ENCODE measurements at places on chromosomes 11 and 22. TPM values are rescaled to one million over a fixed set of nuclear protein-coding genes. Genes with fewer than 3 reads are reported as not detected.

Gene DDI1
- total RNA-seq, result not detected

Gene CCND1
- total RNA-seq, result 99.0 TPM

Gene OR52E8
- total RNA-seq, result not detected

Gene MMP8
- total RNA-seq, result 0.33 TPM

Gene NCF4
- total RNA-seq, result 14.5 TPM

Gene CRACR2B
- total RNA-seq, result 152 TPM

Gene NELL1
- total RNA-seq, result not detected

Gene CCDC81
- total RNA-seq, result 0.96 TPM

Gene TRPM5
- not detected for total RNA-seq

Gene USP28
- total RNA-seq, result 30.2 TPM

- DNase-seq, result no peak
These were observed 7.1 kb upstream of the FLI1 start for GRCh38 chr11:128686745-128687177.

GRCh38 chr22:27881421-27881820 is 37.6 kb downstream of the PITPNB start:
- DNase-seq, result peak; percentile 46

DNA sequence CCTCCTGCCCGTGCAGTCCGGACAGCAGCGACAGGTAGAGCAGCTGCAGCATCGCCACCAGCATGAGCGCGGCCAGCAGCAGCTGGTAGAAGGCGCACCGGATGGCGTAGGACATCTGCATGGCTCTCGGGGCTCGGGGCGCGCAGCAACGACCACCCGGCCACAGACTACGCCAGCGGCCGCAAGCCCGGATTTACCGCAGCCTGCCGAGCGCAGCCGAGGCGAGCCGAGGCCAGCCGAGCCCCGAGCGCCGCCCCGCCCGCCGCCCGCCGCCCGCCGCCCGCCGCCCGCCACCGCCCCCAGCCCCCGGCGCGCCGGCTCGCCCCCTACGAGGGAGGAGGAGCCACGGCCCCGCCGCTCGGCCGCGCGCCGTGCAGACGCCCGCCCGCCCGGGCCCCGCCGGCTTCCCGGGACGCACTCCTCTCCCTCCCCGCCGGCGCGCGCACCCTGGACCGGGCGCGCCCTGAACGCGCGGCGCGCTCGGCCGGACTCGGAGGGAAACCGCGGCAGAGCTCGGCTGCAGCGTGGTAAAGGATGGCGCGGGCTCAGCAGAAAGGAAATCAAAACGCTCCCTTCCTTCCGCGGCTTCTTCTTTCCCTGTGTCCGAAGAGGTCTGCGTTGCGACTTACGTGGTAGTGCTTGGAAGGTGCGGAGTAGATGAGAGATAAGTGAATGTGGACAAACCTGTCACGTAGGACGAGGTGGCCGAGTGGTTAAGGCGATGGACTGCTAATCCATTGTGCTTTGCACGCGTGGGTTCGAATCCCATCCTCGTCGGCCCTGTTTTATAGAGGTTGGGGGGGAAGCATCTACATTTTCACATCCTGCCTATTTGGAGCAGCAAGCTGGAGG is at the start of gene B4GAT1:
B4GAT1 (minus strand) TSS at position 205 of the 852 bp plus-strand sequence; CDS start at position 121, 84 bp downstream.
- DNase-seq, result peak; percentile 91

GRCh38 chr11:46437122-46437689 is 45.6 kb upstream of the CHRM4 start:
- DNase-seq, result no peak

DNA sequence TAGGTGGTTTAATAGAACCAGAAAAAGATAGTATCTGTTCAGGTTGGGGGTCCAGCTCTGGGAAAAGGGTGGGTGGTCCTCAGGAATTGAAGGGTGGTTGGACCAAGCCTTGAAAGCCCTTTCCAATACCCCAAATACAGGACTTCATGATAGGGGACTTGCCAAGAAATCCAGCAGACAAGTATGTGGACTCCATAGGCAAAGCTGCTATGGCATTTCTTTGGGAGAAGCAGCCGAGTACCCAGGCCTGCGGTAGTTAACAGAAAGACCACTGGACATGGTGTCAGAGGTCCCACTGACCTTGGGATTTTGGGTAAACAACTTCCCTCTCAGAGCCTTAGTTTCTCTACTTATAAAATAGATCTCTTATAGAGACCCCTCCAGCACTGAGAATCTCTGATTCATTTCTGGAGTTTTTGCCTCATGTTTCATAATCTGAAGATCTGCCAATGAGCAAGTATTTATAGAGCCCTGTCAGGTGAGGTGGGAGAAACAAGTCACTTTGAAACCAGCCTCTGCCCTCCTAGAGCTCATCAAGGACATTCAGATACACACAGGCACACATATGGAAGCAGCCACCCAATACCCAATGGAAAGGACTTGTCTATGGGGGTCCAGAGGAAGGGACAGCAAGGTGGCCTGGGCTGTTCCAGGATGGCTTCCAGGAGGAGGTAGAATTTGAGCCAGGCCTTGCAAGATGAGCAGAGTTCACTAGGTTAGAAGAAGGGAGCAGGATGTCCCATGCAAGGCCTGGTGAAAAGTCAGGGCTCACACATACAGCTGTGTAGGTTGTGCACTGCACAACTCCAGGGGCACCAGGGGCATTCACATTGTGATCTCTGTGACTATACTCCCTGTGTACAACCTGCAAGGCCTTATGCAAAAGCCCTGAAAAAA is 31.0 kb upstream of the ACCSL start:
- no peak for DNase-seq

DNA sequence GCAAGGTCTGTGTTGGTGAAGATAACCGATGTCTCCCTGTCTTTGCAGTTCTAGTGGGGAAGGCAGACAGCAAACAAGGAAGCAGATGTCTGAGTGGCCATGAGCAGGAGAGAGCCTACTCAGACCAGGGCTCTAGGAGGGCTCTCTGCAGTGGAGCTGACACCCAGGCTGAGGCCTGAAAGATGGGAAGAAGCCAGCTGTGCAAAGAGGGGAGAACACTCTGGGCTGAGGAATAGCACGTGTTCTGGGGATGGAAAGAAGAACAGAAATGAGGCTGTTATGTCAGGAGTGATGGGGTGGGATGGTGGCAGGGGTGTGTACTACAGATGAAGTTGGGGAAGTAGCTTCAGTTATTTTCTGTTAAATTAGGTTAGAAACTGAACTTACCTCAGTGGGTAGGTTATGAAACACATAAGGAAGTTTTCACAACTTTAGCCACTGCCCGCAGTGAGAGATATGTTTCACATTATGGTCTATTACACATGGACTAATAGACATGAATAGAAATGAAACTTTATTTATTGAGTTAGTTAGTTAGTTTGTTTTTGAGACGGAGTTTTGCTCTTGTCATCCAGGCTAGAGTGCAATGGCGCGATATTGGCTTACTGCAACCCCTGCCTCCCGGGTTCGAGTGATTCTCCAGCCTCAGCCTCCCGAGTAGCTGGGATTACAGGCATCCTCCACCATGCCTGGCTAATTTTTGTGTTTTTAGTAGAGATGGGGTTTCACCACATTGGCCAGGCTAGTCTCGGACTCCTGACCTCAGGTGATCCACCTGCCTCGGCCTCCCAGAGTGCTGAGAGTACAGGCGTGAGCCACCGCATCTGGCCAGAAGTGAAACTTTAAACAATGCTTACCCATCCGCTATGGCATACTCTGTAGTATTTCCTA is 7.8 kb downstream of the DCPS start:
- no peak for DNase-seq

GRCh38 chr11:45518141-45518832 is 147.1 kb downstream of the CHST1 start:
- DNase-seq, result no peak

GRCh38 chr22:30694640-30695350 is at the start of gene OSBP2:
OSBP2 (plus strand) TSS chr22:30694874; CDS start chr22:30694910, 36 bp downstream.
- DNase-seq, result no peak

- DNase-seq, result no peak
These were observed 119.6 kb downstream of the NAV2 start for GRCh38 chr11:19832086-19832750.

DNA sequence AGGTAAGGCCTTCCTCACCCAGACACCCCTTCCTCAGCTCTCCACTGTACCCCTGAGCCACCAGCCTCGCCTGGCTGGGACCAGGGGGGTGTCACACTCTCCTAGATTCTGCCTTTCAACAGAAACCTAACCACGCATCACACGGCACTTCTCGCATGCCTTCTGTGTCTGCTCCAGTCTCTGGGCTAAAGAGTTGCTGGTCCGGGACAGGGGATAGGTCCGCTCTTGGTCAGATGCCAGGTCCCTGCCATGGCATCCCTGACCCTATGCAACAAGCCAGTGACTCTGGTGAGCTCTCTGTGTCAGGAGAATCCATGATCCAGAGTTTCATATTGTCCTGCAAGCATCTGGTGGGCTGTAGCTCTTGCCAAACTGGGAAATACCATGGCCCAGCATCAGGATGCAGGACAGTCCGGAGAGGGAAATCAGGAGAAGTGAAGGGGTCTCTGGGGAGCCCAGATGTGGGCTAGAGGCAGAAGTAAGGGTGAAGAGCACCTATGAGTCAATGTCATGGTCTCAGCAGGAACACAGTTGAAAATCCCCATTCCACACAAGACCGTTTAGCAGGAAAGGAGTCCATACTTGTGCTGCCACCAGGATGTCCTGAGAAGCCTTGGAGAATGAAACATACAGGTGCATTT is 14.1 kb downstream of the IGLL5 start:
- no peak for DNase-seq

- no peak for DNase-seq
These were observed 20.8 kb downstream of the TIMP3 start for GRCh38 chr22:32822179-32822877.

DNA sequence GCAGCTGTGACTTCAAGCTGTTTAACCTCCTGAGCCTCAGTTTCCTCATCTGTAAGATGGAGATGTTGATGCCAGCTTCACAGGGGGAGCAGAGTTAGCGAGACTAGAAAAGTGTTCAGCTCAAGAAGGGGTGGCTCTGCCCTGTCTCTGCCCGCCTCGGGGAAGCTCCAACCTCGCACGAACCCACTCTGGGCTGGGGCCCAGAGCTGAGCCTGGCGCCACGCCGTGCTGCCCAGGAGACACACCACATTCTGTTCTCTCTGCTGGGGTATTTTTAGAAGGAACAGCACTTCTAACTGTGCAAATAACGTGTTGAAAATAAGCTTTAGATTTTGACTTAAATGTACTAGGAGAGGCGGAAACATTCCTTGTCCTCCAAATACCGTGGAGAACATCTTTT is 74.1 kb downstream of the PHF21B start:
- DNase-seq, result no peak

DNA sequence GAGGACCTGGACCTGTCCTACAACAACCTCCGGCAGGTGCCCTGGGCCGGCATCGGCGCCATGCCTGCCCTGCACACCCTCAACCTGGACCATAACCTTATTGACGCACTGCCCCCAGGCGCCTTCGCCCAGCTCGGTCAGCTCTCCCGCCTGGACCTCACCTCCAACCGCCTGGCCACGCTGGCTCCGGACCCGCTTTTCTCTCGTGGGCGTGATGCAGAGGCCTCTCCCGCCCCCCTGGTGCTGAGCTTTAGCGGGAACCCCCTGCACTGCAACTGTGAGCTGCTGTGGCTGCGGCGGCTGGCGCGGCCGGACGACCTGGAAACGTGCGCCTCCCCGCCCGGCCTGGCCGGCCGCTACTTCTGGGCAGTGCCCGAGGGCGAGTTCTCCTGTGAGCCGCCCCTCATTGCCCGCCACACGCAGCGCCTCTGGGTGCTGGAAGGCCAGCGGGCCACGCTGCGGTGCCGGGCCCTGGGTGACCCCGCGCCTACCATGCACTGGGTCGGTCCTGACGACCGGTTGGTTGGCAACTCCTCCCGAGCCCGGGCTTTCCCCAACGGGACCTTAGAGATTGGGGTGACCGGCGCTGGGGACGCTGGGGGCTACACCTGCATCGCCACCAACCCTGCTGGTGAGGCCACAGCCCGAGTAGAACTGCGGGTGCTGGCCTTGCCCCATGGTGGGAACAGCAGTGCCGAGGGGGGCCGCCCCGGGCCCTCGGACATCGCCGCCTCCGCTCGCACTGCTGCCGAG is 1.5 kb downstream of the LRFN4 start:
- no peak for DNase-seq

GRCh38 chr11:131235328-131236298 is 134.8 kb upstream of the NTM start:
- DNase-seq, result no peak

GRCh38 chr22:22749167-22749758 is 104.8 kb downstream of the GGTLC2 start:
- no peak for DNase-seq

GRCh38 chr11:61756452-61757212 is 4.2 kb downstream of the MYRF start:
- DNase-seq, result no peak

DNA sequence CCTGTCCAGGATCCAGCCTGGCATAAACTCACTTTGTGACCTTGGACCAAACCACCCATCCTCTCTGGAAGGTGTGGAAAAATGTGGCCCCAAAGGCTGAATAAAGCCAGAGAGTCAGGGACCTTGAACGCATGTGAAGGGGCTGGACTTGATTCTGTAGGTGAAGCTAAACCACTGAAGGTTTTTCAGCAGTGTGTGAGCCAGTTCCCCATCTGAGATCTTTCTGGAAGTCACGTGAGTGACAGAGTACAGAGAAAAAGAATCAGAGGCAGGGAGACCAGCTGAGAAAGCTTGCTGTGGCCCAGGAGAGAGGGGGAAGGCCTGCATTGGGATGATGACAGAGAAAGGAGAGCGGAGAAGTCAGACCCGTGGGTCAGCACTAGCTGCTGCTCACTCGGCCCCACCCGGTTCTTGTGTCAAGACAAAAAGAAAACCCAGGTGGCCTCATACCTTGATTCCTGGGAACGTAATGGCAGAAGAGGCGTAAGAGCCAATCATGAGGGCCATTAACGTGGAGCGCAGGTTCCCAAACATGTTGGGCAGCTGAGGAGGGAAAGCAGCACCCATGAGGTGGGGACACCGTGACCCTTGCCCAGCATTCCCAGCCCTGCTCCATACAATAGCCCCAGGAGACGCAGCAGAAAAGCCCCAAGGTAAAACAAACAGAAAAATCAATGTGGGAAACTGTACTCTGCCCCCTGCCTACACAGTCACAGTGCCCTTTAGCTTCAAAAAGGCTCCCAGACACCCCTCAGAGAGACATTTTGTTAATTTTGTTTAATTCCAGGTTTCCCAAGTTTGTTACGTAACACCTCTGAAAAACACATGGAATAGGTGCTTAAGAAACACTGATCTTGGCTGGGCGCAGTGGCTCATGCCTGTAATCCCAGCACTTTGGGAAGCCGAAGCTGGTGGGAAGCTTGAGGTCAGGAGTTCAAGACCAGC is 17.9 kb downstream of the SLC43A1 start:
- no peak for DNase-seq

GRCh38 chr11:134341805-134342571 is 10.2 kb downstream of the GLB1L2 start:
- no peak for DNase-seq

DNA sequence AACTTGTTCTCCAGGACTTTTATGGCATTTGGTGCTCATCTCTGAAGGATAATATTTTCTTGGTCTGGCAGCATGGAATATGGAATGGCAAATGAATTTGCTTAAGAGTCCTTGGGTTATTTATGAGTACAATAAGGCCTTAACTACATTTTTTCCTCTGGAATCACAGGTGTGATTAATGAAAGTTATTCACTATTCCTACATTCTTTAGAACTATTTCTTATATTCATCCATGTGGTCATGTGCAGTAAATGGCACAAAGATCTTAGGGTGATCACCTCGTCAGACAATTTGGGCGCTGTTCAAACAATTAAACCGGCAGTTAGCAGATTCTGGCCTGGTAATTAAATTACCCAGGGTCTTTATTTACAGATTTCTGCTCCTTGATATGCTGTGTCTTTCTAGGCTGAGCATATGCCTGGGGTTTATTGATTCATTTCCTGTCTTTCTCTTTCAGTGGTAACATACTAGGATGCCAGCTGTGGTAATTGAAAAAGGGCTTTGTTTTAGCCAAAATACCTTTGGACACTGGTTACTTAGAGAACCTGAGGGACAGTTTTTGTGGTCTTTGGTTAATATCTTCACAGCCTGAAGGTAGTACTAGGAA is 31.6 kb downstream of the SIK2 start:
- no peak for DNase-seq

- DNase-seq, result peak; percentile 42
These were observed 13.9 kb downstream of the ACP2 start for GRCh38 chr11:47234669-47235100.

All from breast epithelium (tissue), 4 donors.